ENCODE measurements at places on chromosomes 5 and 9. TPM values are rescaled to one million over a fixed set of nuclear protein-coding genes. Genes with fewer than 3 reads are reported as not detected.

Gene NMUR2
- not detected for total RNA-seq

Gene MELK
- total RNA-seq = 2.8 TPM

Gene CER1
- total RNA-seq = not detected

Gene SPINK6
- total RNA-seq = not detected

Gene SPATA31E1
- not detected for total RNA-seq

DNA sequence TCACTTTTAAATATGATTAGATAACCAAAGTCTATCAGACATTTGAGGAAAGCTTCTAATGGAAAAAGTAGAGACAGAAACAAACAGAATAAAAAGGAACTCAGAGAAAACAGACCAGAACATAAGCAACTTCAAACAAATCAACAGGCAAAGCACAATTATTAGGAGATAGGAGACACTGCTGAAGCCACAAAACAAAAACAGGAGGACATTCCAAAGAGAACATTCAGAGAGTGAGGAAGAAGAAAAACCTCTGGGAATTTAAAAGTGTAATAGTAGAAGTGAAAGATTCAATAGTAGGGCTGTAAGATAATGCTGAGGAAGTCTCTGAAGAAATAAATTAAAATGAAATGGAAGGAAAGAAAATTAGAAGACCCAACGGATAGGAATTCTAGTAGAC lies 83.2 kb upstream of the TBCA start:
- no peak for DNase-seq
- H3K27ac ChIP-seq = no peak overlapping the region
- no peaks in the 10 kb centered on the region for H3K27me3 ChIP-seq
- no peaks in the 10 kb centered on the region for H3K36me3 ChIP-seq
- no peaks in the 10 kb centered on the region for H3K4me1 ChIP-seq
- no peak overlapping the region for H3K4me3 ChIP-seq

GRCh38 chr5:112109331-112110007 lies 309.6 kb downstream of the EPB41L4A start:
- peak; percentile 32 for DNase-seq
- H3K27me3 ChIP-seq = no peaks in the 10 kb centered on the region
- no peaks in the 10 kb centered on the region for H3K36me3 ChIP-seq
- H3K4me3 ChIP-seq = no peak overlapping the region

- no peaks in the 10 kb centered on the region for H3K36me3 ChIP-seq
- no peak overlapping the region for H3K27ac ChIP-seq
- no peak for DNase-seq
- H3K4me3 ChIP-seq = no peak overlapping the region
- H3K4me1 ChIP-seq = no peaks in the 10 kb centered on the region
Measured at GRCh38 chr5:123297198-123297831, 125.9 kb downstream of the CEP120 start.

DNA sequence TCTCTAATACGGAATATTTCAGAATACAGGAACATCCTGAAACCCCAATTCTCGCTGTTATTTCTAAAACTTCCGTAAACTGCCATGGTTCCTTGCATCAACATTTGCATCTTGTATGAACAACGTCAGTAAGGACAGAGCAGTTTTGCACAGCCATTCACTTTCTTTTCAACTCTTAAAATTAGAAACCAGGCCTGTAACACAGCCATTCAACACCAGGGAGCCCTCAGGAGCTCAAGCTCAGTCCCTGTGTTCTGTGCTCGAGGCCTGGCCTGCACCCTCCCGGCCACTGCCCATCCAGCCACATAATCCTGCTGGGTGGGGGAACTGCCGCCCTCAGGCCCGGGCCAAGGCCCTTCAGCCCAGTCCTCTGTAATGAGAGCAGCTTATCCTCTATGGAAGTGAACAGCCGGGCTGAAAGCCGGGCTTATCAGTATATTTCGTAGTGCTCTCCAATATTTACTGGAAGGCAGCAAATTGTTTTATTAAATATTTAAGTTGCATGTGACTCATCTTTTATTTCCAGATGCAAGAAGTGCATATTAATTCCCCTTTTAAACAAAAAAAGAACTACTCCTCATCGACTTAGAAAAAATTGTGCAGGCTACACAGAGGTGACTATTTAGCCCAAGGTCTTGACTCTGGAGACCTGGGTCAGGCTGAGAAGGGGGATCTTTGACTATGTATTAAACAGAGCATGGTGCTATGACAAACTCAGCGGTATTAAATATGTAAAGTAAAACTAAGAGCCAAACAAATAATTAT lies 33.2 kb upstream of the SLC6A3 start:
- no peak for DNase-seq
- no peaks in the 10 kb centered on the region for H3K27me3 ChIP-seq
- peaks cover 15% of the 10 kb centered on the region for H3K4me1 ChIP-seq

DNA sequence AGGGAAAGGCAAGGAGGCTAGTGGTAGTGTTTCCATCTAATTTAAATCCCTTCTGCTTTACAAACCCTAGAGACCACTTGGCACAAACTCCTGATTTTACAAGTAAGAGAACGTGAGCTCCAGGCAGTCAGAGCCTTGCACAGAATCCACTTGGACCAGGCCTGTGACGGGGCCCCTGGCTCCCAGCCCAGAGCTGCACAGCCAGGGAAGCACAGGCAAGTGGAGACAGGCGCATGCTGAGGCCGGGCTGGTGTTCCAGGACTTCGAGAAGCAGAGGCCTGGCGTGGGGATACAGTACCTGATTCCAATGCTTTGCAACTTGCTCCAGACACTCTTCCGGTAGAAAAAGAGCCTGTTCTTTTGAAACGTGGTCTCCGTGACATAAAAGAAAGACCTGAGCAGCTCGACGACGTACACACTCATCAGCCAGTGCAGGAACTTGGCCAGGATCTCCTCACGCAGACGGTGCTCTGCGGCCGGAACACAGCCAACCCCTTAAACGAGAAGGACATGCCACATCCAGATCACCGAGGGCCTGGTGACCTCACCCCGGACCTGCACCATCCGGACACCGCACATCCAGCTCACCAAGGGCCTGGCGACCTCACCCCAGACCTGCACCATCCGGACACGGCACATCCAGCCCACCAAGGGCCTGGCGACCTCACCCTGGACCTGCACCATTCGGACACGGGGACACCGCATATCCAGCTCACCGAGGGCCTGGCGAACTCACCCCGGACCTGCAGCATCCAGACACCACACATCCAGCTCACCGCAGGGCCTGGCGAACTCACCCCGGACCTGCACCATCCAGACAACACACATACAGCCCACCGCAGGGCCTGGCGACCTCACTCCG lies 12.5 kb downstream of the TERT start:
- H3K4me3 ChIP-seq = no peak overlapping the region
- no peaks in the 10 kb centered on the region for H3K4me1 ChIP-seq

DNA sequence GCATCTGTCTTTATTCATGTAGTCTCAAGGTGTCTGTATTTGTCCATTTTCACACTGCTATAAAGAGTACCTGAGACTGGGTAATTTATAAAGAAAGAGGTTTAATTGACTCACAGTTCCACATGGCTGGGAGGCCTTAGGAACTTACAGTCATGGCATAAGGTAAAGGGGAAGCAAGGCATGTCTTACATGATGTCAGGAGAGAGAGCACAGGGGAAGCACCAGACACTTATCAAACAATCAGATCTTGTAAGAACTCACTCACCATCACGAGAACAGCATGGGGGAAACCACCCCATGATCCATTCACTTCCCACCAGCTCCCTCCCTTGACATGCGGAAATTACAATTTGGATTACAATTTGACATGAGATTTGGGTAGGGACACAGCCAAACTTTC lies 44.2 kb downstream of the NLN start:
- no peaks in the 10 kb centered on the region for H3K4me1 ChIP-seq
- no peak overlapping the region for H3K27ac ChIP-seq
- no peak overlapping the region for H3K4me3 ChIP-seq
- H3K27me3 ChIP-seq = no peaks in the 10 kb centered on the region

GRCh38 chr9:18798508-18799290 lies 234.3 kb downstream of the SAXO1 start:
- H3K4me1 ChIP-seq = no peaks in the 10 kb centered on the region
- H3K27ac ChIP-seq = no peak overlapping the region
- H3K27me3 ChIP-seq = no peaks in the 10 kb centered on the region

DNA sequence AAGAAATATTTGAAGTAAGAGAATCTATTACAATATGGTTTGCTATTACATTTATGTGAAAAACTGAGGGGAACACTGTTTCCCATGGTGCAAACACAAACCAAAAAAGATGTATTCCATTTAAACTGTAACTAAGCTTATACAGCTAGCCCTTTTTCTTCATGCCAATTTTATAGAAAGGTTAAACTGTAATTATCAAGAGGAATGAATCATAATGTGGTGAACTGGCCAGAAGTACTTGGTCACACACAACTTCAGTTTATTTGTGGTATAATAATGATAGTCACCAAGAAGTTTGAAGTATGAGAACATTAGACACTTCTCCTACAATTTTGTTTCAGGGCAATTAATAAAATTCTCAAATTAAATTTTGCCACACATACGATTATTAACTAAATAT lies 177.9 kb downstream of the XRCC4 start:
- no peak overlapping the region for H3K27ac ChIP-seq
- DNase-seq = no peak
- no peaks in the 10 kb centered on the region for H3K27me3 ChIP-seq
- no peak overlapping the region for H3K4me3 ChIP-seq
- H3K36me3 ChIP-seq = no peaks in the 10 kb centered on the region

All from adrenal gland (tissue), 19 donors.